ENCODE measurements at places on chromosomes 3 and 15. TPM values are rescaled to one million over a fixed set of nuclear protein-coding genes. Genes with fewer than 3 reads are reported as not detected.

- no peak for DNase-seq
Observed at GRCh38 chr15:29765898-29766527, 56.3 kb downstream of the TJP1 start.

GRCh38 chr3:121988146-121988545 lies 33.9 kb downstream of the ILDR1 start:
- DNase-seq = no peak

GRCh38 chr3:127304121-127304744 lies 16.4 kb upstream of the PRR20G start:
- DNase-seq = peak; percentile 78

GRCh38 chr3:47985381-47985780 lies 30.8 kb downstream of the MAP4 start:
- DNase-seq = no peak

DNA sequence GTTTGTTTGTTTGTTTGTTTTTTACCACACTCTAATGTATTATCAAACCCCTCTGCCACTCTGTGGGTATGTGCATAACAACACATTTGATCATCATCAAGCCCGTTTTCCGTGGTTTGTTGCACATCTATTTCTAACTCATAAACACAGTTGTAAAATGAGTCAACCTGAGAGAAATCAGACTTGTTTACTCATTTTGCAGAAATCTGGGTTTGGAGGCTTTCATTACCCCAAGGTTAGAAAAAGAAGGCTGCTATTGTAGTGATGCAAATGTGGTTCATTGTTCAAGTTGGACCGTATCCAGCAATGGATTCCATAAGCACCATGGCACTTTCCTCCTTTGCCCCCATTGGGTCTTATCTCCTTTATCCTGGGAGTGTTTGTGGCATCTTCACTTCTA lies 353.2 kb upstream of the SOX2 start:
- DNase-seq = no peak

DNA sequence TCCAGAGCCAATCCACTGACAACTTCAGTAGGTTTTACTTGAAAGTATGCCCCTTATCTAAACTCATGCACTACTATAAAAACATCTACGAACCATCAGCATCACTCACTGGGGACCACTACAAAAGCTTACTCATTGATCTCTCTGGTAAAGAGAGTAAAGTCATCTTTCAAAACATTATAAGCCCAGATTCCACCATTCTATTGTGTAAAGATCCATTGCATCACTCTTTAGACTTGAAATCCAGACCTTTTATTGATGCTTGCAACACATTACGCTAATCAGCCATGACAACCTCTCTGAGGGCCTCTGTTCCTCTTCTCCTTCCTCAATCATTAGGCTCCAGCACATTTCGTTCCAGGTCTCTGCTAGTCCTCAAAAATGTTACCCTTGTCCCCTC lies 248.9 kb upstream of the WNT5A start:
- DNase-seq = no peak

DNA sequence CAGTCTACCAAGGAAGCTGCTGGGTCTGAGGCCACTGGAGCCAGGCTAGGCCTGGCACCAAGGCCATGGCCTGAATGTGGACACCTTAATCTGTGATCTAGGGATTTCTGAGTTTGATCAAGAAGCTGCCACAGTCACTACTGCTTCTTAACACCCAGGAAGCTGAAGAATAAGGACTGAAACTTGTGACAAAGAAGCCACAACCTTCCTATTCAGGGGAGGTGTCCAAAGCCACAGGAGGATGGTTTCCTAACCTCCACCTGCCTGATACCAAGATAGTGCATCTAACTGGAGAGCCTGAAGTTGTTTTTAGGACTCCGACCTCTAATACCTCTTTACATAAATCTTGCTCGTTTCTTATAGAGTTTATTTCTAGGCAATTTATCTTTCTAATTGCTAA lies 5.5 kb upstream of the ANO10 start:
- no peak for DNase-seq

DNA sequence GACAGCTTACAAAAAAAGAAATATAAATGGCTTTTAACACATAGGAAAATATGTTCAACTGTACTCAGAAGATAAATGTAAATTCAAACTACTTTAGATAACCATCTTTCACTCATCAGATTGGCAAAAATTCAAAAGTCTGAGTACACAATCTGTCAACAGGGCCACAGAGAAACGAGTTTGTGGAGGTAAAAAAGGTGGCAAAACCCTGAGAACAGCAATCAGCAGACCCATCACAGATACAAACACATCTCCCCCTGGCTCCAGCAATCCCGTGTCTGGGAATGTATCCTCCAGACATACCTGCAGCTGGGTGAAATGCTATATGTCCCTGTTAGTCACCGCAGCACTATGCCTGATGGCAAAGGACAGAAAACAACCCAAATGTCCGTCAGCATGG lies 149.5 kb downstream of the OSBPL10 start:
- DNase-seq = no peak

DNA sequence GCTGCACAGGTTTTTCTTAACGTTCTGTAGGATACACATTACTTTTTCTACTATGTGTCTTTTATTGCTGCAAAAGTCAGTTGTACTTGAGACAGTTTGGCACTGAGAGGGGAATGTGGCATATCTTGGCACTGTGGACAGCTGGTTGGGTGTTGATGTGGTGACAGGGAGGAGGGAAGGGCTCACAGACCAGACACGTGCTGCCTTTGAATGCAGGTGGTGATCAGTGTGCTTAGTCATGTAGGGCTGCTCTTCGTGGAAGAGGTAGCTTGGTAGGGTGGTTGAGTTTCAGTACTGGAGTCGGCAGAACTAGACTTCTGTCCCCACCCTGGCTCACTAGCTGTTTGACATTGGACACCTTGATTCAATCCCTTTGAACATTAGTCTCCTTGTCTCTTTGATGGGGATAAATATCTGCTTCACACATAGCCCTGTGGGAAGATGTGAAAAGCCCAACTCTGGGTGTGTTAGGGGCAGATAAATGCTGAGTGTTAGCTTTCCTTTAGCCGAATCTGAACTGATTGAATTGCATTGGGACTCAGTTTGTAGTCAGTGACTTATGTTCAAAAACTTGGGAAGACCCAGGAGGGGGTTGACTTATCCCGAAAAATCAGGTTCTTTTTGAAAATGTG lies 108.4 kb downstream of the PTPRG start:
- no peak for DNase-seq

DNA sequence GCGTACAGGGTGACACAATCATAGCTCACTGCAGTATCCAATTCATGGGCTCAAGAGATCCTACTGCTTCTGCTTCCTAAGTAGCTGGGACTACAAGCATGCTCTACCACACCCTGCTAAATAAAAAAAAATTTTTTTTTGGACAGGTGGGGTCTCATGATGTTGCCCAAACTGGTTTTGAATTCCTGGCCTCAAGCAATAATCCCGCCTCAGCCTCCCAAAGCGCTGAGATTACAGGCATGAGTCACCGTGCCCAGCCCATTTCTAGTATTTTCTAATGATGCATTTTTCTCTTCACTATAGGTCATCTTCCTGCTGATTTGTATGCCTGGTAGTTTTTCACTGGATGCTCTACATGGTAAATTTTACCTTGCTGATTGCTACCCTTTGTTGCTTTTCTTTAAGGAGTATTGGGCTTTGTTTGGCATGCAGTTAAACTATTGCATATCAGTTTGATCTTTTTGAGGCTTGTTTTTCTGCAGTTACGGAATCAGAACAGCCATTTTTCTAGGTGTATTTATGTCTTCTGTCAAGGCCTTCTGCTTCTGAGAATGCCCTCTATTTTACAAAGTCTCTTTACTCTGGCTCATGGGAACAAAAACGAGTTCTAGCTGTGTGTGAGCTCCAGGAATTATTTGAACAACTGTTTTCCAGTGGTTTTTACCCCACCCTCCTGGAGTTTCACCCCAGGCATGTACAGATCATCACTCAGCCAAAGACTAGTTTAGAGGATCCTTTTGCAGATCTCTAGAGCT lies 14.2 kb upstream of the NPTN start:
- DNase-seq = no peak

DNA sequence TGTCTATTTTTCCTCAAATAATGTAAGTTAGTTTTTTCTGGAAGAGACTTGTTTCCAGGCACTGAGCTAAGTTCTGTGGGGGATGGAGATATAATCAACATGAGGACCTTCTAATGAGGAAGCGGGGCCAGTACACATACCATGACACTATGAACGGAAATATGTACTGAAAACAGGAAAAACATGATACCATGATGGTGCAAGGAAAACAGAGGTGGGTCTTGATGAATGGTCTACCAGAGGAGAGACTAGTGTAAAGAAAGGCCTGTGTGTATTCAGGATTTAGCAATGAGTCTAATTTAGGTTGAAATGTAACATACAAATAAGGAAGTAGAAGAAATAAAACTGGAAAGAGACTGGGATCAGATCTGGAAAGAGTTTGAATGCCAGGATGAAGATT lies 38.9 kb upstream of the TPRG1 start:
- no peak for DNase-seq

- no peak for DNase-seq
Observed at GRCh38 chr15:64997066-64997465, 7.4 kb upstream of the SPG21 start.

DNA sequence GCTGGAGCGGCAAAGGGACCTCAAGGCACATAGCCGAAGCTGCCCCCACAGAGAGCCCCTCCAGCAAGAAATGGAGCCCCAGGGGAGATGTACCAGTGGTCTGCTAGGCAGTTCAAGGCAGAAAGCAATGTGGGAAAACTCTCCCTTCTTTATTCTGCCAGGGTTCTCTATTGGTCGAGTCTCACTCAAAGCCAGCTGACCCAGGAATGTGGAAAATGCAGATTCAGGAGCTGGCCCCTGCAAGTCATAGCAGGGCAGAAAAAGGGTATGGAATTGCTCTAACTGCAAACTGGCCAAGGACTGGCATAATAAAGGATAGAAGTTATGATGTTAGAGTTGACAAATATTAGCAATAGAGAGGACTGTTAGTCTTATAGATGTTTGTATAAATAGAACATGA lies 4.0 kb upstream of the TOPAZ1 start:
- no peak for DNase-seq

- DNase-seq = no peak
Observed at GRCh38 chr3:142915636-142916035, 26.8 kb upstream of the PCOLCE2 start.

GRCh38 chr15:50613600-50613999 lies 67.1 kb upstream of the USP50 start:
- no peak for DNase-seq

DNA sequence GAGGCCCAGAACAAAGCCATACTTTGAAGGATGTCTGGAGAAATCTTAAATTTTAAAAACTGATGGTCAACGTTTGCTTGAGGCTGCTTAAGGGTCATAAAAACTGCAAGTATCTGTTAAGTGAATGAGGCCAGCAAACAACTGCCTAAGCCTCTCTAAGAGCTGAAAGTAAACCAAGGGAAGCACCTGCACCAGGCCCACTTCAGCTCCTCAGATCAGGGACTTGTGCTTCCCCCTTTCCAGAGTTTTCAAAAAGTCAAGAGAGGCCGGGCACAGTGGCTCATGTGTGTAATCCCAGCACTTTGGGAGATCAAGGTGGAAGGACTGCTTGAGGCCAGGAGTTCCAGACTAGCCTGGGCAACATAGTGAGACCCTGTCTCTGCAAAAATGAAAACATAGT lies 9.1 kb downstream of the FBXL22 start:
- DNase-seq = no peak

GRCh38 chr15:77580996-77581682 lies 51.6 kb downstream of the LINGO1 start:
- DNase-seq = no peak

DNA sequence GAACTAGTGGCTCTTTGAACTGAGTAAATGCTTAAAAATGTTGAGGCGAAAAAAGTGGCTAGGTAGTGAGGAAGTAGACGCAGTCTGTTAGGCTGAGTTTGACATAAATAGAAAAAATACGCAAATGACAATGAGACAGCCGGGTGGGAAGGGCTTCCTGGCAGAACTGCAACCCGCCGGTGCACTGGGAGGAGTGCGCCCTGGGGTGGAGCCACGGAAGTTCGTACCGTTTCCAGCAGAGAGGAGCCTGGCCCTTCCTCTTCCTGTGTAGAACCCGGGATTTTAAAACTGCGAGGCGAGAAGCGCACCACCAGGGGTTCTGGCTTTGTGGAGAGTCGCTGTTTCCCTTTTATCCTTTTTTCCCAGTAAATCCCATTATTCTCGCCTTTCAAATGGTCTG lies 602.6 kb downstream of the PYDC2 start:
- DNase-seq = no peak

GRCh38 chr3:58867621-58868020 lies 182.2 kb downstream of the CFAP20DC start:
- DNase-seq = no peak

DNA sequence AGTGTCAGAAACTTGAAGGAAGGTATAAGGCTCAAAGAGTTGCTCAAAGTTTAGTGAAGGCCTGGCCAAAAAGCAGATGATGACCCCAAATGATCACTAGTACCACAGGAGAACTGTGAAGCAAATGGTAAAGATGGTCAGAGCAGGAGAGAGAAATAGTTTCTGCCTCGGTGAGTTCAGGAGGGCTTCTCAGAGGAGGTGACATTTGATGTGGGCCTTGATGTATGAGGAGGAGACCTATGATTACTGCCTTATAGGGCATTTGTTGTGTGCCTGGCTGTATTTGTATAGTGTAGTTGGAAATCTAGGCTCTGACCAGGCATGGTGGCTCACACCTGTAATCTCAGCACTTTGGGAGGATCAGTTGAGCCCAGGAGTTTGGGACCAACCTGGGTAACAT lies 50.4 kb downstream of the DNASE1L3 start:
- no peak for DNase-seq

GRCh38 chr3:30167541-30168011 lies 438.8 kb upstream of the TGFBR2 start:
- no peak for DNase-seq

DNA sequence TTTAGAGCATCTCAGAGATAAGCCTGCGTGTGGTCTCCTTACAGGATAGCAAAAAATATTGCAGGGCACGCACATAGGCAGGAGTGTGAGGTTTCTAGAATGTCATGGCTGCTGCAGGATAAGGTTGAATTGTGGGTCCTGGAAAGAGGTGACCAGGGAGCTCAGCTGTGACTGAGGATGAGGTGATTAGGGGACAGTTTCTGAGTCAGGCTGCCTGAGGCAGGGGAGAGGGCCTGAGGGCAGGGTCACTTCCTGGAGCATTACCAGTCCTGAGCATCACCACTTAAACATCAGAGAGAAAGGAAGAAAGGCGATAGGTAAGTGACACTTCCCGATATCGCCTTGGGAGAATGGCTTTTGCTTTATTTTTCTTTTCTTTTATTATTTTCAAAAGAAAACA lies 813.8 kb downstream of the TUSC7 start:
- no peak for DNase-seq

- DNase-seq = peak; percentile 68
Observed at GRCh38 chr15:90560229-90560776, 30.6 kb downstream of the CRTC3 start.

GRCh38 chr3:44995142-44995770 lies 19.2 kb downstream of the EXOSC7 start:
- no peak for DNase-seq

TGM5 gene
- total RNA-seq = 0.91 TPM

GADL1 gene
- total RNA-seq = 0.10 TPM

CHMP2B gene
- 49.7 TPM for total RNA-seq

FOXL2 gene
- not detected for total RNA-seq

AKAP13 gene
- 264 TPM for total RNA-seq

CSPG4 gene
- 31.0 TPM for total RNA-seq

JMJD7 gene
- total RNA-seq = 48.6 TPM

HHATL gene
- total RNA-seq = 0.73 TPM

HMG20A gene
- total RNA-seq = 58.4 TPM

LMAN1L gene
- not detected for total RNA-seq

ALDH1A2 gene
- 72.7 TPM for total RNA-seq

TJP1 gene
- total RNA-seq = 120 TPM

FBXW12 gene
- total RNA-seq = 0.23 TPM

Data from ureter (tissue), 1 donor.